ENCODE measurements at places on chromosomes 1 and 21. TPM values are rescaled to one million over a fixed set of nuclear protein-coding genes. Genes with fewer than 3 reads are reported as not detected.

DNA sequence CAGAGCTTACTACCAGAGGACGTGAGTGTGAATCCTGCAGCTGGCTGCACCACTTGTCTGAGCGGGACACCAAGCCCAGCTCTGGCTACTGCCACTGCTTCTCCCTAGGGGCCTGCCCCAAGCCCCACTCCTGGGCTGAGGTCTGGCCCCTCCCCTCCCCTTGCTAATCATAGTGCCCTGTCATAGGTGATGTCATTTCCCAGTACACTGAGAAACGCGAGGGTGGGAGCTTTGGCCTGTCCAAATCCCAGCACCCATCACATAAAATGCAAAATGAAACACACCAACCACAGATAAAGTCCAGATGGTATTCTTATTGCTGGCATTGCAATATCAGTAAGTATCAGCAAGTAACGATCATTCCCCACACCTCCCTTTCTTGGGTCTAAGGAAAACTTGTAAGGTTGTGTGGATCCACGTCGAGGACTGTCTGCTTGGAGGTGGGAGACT, 77.7 kb downstream of the TOMM20 start:
- peaks cover 57% of the 10 kb centered on the region for H3K4me1 ChIP-seq
- H3K27ac ChIP-seq, result no peak overlapping the region
- no peaks in the 10 kb centered on the region for H3K36me3 ChIP-seq
- no peak for DNase-seq

DNA sequence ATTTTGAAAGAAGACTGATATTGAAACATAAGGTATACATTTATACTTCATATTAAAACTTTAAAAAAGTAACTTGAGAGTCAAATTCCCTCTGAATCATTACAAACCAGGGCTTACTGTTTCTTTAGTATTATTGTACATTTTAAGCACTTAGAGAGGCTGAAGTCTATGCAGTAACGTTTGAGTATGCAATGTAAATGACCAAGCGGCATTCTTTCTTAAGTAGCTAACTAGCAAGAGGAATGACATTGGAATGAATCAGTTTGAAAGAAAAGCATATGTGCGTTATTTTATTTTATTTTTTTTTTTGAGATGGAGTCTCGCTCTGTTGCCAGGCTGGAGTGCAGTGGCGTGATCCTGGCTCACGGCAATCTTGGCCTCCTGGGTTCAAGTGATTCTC, 24.3 kb downstream of the WNT2B start:
- H3K4me3 ChIP-seq, result no peak overlapping the region
- DNase-seq, result no peak
- no peaks in the 10 kb centered on the region for H3K27me3 ChIP-seq
- peak overlapping the region; percentile 84 for H3K27ac ChIP-seq
- H3K36me3 ChIP-seq, result peaks cover 4% of the 10 kb centered on the region

DNA sequence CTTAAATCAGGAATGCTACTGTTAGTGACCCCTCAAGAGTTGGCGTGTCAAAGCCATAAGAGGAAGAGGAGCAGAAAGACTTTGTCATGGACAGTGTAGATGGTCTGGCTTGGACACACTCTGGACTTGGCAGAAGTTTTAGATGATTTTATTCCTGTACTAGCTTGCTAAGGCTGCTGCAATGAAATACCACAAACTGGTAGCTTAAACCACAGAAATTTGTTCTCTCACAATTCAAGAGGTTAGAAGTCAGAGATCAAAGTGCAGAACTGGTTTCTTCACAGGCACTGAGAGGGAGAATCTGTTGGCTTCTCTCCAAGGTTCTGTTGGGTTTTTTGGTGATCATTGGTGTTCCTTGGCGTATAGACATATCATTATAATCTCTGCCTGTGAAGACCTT, 869.8 kb upstream of the B3GALT2 start:
- no peak overlapping the region for H3K4me3 ChIP-seq
- no peak overlapping the region for H3K27ac ChIP-seq
- H3K36me3 ChIP-seq, result no peaks in the 10 kb centered on the region
- H3K27me3 ChIP-seq, result no peaks in the 10 kb centered on the region
- H3K4me1 ChIP-seq, result no peaks in the 10 kb centered on the region

- peaks cover 12% of the 10 kb centered on the region for H3K27me3 ChIP-seq
- H3K27ac ChIP-seq, result no peak overlapping the region
- no peak for DNase-seq
- no peak overlapping the region for H3K4me3 ChIP-seq
Measured at GRCh38 chr1:22169816-22170215, 26.9 kb upstream of the WNT4 start.

The PTPRC gene
- not detected for total RNA-seq

The SPRR4 gene
- not detected for total RNA-seq

- no peak overlapping the region for H3K27ac ChIP-seq
- no peak overlapping the region for H3K4me3 ChIP-seq
- no peaks in the 10 kb centered on the region for H3K36me3 ChIP-seq
- H3K4me1 ChIP-seq, result no peaks in the 10 kb centered on the region
- no peaks in the 10 kb centered on the region for H3K27me3 ChIP-seq
- DNase-seq, result no peak
Measured at GRCh38 chr1:74395571-74395970, 116.8 kb downstream of the LRRC53 start.

GRCh38 chr1:197146101-197147095, at the start of gene ASPM:
Gene ASPM, minus strand, starts transcription at chr1:197146669. Its CDS starts 232 bp downstream, at chr1:197146437.
- H3K4me1 ChIP-seq, result peaks cover 8% of the 10 kb centered on the region
- peak; percentile 95 for DNase-seq
- H3K27me3 ChIP-seq, result no peaks in the 10 kb centered on the region

- H3K27me3 ChIP-seq, result peaks cover 26% of the 10 kb centered on the region
- DNase-seq, result no peak
- H3K4me3 ChIP-seq, result no peak overlapping the region
- no peaks in the 10 kb centered on the region for H3K4me1 ChIP-seq
- H3K36me3 ChIP-seq, result no peaks in the 10 kb centered on the region
- H3K27ac ChIP-seq, result no peak overlapping the region
Measured at GRCh38 chr21:33152732-33153130, 77.0 kb upstream of the IFNAR2 start.

- H3K4me1 ChIP-seq, result no peaks in the 10 kb centered on the region
- no peak overlapping the region for H3K4me3 ChIP-seq
- peaks cover 8% of the 10 kb centered on the region for H3K36me3 ChIP-seq
- DNase-seq, result no peak
Measured at GRCh38 chr21:46215436-46216131, 13.0 kb downstream of the LSS start.

The FAM20B gene
- total RNA-seq, result 52.6 TPM

GRCh38 chr21:18411565-18411964, 8.0 kb upstream of the TMPRSS15 start:
- no peak overlapping the region for H3K27ac ChIP-seq
- H3K36me3 ChIP-seq, result no peaks in the 10 kb centered on the region
- H3K4me3 ChIP-seq, result no peak overlapping the region

The TSPEAR gene
- not detected for total RNA-seq

GRCh38 chr1:218330043-218330623, 15.0 kb upstream of the TGFB2 start:
- H3K36me3 ChIP-seq, result no peaks in the 10 kb centered on the region
- no peaks in the 10 kb centered on the region for H3K27me3 ChIP-seq
- H3K27ac ChIP-seq, result no peak overlapping the region
- DNase-seq, result peak; percentile 42

GRCh38 chr1:1197551-1198422, 8.6 kb downstream of the TNFRSF18 start:
- H3K27ac ChIP-seq, result no peak overlapping the region
- DNase-seq, result no peak
- peaks cover 3% of the 10 kb centered on the region for H3K27me3 ChIP-seq
- no peak overlapping the region for H3K4me3 ChIP-seq
- peaks cover 3% of the 10 kb centered on the region for H3K4me1 ChIP-seq
